ENCODE measurements at places on chromosomes 4 and X.

- no peak for DNase-seq
Observed at GRCh38 chrX:40152741-40153344, 55.1 kb upstream of the BCOR start.

GRCh38 chr4:183200453-183200852 is 101.4 kb downstream of the WWC2 start:
- no peak for DNase-seq

DNA sequence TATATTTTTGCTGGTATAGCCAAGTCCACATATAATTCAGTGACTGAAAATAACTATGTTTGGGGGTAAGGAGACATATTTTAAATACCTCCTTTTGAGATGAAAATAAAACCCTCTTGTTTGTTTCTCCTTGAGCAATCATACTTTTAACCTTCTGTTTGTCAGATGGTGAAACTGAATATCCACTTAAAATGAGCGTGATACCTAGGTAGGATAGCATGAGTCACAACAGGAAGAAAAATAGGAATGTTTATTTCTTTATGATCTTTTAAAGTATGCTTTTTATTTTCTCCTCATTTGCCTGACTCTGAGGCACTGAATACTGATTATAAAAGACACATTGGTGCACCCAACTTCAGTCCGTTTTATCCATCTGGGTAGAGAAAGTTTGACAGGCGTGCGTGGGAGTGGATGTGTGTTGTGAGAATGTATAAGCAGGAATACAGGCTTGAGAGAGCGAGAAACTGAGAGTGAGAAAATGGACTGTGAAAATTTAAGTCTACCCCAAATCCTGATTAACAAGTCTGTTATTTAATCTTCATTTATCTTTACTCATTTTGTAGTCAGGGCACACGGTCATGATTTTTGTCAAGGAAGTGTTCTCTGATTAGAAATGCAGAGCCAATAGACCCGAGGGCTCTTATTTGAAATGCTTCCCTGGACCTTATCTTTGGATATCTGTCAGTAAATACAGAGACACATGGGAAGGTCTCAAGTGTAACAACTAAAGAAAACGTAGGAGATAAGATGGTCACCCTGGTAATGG is 62.1 kb upstream of the ANTXR2 start:
- DNase-seq = no peak

DNA sequence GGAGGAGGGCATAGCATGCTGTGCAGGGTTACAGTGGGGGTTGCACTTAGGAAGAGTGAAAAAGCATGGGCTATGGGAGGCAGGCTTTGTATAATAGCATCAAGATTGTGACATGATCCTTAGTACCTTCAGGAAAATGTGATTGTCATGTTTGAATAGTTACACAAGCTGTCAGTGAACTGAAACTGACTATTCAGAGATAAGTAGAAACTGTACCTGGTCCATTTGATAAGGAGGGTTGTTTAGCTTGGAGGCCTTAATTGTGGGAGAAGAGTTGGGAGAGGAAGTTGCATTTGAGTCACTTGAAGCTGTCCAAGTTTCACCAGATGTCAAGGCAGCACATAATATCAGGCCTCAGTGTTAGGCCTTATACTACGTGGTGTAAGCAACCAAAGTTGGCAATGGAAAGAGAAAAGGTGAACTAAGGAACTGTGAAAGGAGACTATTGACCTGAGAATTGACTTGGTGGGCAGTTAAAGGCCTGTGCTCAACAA is 85.0 kb downstream of the TEX13C start:
- DNase-seq = no peak

- no peak for DNase-seq
Observed at GRCh38 chrX:18676470-18676869, 4.6 kb upstream of the RS1 start.

Data from GM18507 (cell line).